ENCODE measurements at places on chromosomes 7 and 10.

- DNase-seq = no peak
Measured at GRCh38 chr10:30606313-30606712, 23.2 kb downstream of the LYZL2 start.

DNA sequence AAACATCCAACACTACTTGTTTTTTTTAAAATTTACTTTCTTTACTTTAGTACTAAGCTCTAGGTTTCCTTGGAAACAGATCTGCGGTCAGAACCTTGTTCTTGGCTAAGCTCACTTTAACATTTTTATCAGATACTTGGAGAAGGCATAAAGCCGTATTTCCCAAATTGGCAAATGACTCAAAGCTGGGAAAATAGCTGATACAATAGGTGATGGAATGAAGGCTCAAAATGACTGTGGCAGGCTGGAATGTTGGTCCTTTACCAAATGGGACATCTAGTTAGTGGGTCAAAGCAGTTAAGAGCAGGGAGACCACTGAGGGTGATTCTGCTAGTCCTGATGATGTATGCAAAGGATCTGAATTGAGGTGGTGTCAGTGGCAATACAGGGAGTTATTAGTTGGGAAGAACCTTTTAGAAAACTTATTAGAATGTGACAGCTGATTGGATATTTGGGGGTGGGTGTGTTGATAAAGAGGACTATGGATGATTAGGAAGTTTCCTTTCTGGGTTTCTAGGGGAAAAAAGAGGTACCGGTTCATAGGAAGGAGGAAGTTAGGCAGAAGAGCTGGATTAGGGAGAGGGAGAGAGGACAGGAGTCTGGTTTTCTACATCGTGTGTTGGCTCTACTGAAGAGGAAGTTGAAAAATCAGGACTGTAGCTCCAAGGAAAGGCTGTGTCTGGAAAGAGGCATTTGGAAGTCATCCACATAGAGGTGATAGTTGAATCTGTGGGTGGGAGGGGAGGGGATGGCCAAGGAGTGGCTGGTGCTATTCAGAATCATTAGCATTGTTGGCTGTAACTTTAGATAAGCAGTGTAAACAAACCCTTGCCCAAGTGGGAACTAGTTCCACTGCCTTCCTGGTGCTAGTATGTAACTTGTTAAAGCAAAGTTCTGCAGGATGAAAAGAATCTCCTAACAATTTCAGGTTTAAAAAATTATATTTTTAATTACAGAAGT, 13.1 kb downstream of the PLCE1 start:
- DNase-seq = no peak

DNA sequence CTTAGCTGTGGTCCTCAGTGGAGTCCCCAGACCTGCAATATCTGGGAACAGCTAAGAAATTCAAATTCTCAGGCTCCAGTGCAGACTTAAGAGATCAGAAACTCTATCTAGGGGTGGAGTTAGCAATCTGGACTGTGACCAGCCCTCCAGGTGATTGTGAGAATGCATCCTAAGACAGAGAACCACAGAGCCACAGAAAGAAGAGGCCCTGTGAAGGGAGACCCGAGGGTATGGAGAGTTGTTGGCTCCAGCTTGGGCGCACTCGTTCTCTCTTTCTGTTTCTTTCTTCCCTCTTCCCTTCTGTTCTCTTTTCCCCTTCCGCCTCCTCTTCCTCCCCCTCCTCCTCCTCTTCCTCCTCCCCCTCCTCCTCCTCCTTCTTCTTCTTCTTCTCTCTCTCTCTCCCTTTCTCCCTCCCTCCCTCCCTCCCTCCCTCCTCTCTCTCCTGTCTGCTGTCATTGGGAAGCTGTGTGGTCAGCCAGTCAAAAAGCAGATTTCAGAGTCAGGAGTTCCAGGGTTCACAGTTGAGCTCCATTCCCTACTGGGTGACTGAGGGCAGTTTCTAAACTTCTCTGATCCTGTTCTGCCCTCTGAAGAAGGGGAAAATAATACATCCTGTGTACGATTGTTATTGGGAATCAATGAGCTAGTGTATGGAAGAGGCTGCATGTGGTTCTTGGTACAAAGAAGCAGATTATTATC, 62.1 kb upstream of the STEAP1B start:
- no peak for DNase-seq

GRCh38 chr7:12625836-12626235, 55.3 kb downstream of the SCIN start:
- DNase-seq = no peak

GRCh38 chr7:91565499-91566401, 301.5 kb downstream of the FZD1 start:
- DNase-seq = no peak

DNA sequence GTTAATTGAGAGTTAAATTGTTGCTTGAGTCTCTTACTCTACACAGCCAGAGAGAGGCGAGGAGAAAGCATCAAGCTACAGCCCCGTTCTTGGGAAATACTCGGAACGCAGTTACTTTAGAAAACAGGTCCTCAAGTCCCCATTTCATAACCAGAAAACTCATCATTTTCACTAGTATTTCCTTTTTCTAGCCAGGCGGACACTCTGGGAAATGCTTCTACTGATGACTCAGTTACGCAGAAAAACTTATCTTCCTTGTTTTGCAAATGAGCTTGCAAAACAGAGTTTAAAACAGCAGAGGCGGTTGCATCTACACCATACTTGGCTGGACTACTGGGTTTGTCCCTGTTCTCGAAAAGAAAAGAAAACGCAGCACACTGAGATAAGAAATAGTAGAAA, 111.4 kb upstream of the FGFR2 start:
- no peak for DNase-seq

- DNase-seq = no peak
Measured at GRCh38 chr7:42269161-42269560, 32.2 kb upstream of the GLI3 start.

GRCh38 chr7:51802718-51803117, 486.1 kb upstream of the COBL start:
- DNase-seq = no peak

DNA sequence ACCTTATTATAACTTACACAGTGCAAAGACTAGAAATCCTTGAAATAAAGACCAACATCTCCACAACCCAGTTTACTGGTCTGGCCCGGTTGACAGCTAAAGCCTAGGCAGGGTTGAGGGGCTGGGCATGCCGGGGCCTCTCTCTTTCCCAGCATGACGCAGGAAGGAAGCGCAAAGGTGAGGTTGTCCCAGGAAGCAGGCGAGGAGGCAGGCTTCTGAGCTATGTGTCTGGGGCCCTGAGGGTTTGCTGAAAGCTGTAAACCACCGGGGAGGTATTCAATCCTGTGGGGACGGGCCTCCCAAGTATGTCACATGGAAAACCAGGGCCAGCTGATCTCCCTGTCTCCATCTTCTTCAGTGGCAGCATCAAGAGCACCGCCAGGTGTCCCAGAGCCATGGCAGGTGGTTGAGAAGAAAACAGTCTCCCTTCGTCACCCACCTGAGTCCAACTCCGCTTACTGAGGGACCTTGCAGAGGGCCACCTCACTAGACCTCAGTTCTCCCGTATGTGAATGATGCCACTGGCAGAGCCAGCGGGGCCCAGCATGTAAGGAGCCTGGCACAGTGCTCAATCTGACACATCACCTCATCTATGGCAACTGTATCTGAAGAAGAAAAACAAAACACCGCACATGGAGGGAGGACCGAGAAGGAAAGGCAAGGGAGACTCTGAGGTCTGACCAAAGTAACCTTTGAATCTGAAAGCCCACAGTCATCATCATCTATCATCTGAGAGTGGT, 49.5 kb downstream of the FAM53B start:
- DNase-seq = peak; percentile 47

- no peak for DNase-seq
Measured at GRCh38 chr10:122510326-122510725, 49.0 kb downstream of the HTRA1 start.

- no peak for DNase-seq
Measured at GRCh38 chr10:64682043-64682442, 1160.8 kb downstream of the REEP3 start.

DNA sequence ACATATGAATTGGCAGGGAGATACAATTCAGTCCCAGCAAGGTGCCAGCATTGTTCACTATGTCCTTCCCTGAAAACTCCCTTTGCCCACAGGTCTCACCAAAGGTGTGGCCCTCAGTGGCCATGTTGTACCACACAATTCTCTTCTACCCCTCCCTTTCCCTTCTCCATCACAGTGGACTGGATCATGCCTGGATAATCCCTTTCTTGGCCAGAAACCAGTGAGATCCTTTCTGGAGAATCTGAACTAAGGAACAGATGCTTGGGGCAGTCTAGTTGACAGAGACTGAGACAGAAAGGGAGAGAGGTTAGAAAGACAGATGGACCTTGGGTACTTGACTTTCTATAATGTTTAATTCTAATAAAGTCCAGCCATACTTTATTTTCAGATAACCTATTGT, 9.5 kb downstream of the NMT2 start:
- no peak for DNase-seq

DNA sequence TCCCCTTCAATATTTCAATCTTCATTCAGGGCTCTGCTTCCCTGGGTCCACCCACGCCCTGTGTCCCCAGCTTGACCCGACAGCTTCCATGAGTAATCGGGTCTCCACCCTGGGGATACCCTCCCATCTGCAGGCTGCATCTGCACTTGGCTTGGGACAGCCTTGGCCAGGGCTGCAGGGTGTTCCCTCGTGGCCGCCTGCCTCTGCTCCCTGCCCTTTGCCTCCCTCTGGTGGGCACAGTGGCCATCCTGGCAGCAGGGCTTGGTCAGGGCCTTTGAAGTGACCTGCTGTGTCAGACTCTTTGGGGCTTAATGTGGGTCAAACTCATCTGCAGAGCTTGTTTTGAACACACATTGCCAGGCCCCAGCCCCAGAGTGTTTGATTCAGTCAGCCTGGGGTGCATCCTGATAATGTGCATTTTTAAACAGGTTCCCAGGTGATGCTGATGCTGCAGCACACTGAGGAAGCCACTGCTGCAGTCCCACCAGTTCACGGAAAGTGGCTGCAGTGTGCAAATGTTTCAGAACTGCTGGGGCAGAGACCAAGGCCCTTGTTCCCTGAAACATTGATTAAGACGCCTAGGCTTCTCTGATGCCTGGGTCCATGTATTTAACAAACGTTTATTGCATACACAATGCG, 80.7 kb upstream of the SEC61G start:
- DNase-seq = no peak

- DNase-seq = no peak
Measured at GRCh38 chr10:101244321-101245050, 15.2 kb upstream of the LBX1 start.

- DNase-seq = no peak
Measured at GRCh38 chr10:73872190-73872710, 2.1 kb downstream of the CAMK2G start.

DNA sequence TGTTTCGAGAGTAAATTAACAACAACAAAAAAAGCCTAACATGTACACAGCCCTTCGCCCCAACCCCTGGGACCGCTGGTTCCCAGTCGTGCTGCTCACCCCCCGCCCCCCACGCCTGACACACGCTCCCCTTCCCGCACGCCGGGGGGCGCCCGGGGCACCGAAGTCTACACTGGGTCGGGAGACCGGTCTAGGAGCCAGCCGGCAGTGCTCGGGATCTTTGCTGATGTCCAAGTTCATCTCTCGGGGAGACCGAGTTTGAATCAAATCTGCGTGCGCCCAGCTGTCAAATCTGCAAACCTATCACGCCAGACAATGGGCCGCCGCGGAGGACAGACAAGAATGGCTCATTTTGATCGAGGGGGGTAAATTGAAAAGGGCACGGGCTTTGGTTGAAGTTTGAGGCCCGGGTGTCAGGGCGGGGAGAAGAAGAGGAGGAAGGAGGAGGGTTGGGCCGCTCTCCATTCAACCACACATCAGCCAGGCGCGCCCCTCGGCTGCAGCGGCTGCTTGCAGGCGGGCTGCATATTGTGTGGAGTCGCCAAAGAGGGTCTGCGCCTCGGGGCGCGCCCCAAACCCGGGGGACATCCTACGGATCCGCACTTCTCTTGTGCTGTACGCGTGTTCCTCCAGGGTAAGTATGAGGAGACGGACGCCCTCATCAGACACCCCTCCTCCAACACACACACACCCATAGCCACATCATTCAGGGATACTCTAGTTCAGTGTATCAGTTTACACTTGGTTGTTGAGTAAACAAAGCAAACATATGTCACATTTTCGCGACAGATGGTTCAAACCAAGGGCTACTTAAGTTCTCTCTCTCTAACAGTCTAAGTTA, 1.3 kb upstream of the GFRA1 start:
- DNase-seq = no peak

DNA sequence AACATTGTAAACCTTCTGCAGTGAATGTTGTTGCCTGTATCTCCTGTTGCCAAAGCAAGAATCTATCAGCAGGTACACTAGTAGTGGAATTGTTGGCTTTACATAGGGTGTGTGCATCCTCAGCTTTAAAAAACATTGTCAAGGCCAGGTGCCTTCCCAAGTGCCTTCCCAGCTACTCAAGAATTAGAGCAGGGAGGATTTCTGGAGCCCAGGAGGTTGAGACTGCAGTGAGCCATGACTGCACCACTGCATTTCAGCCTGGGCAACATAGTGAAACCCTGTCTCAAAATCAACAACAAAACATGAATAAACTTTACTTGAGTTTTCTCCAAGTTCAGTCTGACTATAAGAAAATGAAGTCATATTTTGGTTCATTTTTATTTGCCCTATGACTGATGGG, 217.3 kb downstream of the CCSER2 start:
- no peak for DNase-seq

- DNase-seq = no peak
Measured at GRCh38 chr7:47085491-47086275, 496.2 kb downstream of the TNS3 start.

DNA sequence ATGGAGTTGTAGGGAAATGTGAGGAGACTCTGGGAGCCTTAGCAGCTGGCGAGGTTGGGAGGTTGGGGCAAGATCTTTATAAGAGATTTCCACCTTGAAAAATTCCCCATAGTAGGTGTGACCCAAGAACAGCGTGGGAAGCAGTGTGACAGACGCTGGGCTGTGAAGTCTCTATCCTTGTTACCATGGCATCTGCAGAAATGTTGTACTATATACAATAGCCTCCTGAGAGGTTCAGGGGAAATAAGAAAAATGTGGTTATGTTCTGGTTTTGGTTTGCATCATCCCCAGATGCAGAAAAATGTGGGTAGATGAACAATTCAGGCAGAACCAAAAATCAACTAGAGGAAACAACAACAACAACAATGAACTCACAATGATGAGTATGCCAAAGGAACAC, 498.6 kb downstream of the SH2D4B start:
- no peak for DNase-seq

DNA sequence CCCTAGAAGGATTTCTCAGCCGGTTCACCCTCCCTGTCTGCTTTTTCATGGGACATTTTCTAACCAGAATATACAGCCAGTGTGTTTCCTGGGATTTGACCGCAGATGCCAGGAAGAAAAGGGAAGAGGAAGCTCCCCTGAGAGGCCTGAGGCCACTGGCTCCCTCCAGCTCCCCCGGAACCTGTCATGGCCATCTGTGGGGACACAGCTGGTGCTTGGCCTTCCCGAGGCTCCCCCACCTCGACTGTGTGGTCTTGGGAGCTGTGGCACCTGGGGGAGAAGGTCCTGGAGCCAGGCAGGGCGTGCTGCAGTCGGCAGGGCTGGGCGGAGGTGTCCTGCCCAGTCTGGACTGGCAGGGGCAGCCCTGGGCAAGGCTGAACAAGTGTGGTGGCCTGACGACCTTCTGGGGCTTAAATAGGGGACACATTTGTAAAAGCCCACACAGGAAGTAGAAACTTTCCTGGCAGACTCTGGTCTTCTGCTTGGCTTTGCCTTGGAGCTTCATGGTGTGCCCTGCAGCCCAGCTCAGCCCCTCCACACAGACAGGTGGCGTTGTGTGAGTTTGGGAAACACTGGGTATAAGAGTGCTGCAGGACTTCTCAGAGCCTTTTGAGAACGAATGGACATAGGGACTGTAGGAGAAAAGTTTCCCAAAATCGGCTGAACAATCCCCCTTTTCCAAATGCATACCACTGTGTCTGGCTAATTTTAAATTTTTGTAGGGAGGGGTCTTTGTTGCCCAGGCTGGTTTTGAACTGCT, 6.8 kb downstream of the BRI3 start:
- DNase-seq = no peak

- DNase-seq = no peak
Measured at GRCh38 chr7:86947929-86948328, 111.5 kb downstream of the ELAPOR2 start.
